ENCODE measurements at places on chromosomes 2 and 18. TPM values are rescaled to one million over a fixed set of nuclear protein-coding genes. Genes with fewer than 3 reads are reported as not detected.

- no peak for DNase-seq
Observed at GRCh38 chr2:26854283-26854827, 6.4 kb downstream of the DPYSL5 start.

DNA sequence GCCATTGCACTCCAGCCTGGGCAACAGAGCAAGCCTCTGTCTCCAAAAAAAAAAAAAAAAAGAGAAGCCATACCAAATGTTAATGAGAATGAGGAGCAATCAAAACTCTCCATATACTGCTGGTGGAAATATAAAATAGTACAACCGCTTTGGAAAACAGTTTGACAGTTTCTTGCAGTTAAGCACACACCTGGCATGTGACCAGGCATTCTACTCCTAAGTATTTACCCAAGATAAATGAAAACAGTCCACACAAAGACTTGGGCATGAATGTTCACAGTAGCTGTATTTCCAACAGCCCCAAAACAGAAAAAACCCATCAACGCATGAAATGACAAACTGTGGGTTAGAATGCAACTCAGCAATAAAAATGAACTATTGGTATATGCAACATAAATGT is 76.0 kb upstream of the ST8SIA5 start:
- no peak for DNase-seq

DNA sequence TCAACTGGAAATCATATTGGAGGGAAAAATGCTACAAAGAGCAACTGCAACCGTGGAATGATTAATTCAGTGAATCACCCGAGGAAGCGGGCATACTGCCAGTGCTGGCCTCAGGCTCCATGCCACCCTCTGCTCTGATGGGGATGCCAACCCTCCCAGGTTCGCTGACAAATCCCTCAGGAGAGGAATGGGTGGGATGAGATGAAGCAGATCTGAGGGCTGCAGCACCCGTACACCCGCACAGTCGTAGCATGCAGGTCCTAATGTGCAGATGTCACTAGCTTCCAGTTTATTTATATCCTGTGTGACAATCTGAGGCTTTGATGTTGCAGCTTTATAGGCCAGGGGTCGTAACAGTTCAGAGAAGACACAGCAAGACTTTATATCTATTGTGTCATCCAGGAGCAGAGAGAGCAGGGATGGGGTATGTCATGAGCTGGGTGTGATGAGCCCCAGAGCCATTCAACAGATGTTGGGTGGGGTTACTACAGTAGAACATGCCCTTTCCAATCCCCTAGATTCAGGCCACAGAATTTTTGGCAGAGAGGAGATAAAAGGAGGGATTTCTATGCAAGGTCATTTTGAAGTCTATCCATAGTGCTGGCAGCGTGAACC is 44.6 kb downstream of the DPP4 start:
- no peak for DNase-seq

- DNase-seq, result no peak
Observed at GRCh38 chr2:169694894-169695260, 608 bp downstream of the PHOSPHO2 start.

The SLC39A6 gene
- polyA plus RNA-seq, result 57.4 TPM

The GPR45 gene
- polyA plus RNA-seq, result 0.17 TPM

DNA sequence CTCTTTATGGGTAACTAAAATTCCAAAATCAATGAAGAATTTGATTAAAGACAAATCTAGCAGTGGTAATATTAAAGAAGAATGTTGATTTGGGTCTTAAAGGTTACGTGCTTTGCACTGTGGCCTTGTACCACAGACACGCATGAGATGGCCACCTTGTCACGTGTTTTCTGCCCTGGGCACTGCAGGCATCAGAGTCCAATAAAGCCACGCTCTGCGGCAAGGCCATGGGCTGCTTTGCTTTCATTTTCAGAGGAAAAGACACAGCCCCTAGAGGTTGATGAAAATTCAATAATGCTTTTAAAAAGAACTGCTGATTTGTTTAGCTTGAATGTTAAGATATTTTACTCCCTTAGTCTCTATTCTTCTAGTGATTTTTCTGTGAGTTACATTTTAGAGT is 30.4 kb downstream of the AOX1 start:
- peak; percentile 36 for DNase-seq

The GALR1 gene
- polyA plus RNA-seq, result 0.04 TPM

GRCh38 chr18:24231773-24232735 is 93.2 kb downstream of the CABYR start:
- DNase-seq, result no peak

The NR4A2 gene
- 3.0 TPM for polyA plus RNA-seq

DNA sequence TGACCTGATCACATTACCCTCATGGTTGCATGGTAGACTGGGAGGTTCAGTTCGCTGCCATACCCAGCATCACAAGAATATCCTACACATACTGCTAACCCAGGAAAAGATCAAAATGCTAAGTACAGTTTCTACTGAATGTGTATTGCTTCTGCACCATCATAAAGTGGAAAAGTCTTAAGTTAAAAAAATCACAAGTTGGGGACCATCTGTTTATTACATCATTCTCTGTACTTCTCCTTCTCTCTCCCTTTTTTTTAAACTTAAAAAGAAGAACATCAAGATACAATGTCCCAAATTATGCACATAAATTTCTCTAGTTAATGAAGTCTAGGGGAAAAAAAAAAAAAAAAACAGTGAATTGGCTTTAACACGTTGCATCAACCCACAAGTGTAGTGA is 43.3 kb downstream of the NBAS start:
- no peak for DNase-seq

The WDPCP gene
- polyA plus RNA-seq, result 13.6 TPM

The PLB1 gene
- 1.6 TPM for polyA plus RNA-seq

DNA sequence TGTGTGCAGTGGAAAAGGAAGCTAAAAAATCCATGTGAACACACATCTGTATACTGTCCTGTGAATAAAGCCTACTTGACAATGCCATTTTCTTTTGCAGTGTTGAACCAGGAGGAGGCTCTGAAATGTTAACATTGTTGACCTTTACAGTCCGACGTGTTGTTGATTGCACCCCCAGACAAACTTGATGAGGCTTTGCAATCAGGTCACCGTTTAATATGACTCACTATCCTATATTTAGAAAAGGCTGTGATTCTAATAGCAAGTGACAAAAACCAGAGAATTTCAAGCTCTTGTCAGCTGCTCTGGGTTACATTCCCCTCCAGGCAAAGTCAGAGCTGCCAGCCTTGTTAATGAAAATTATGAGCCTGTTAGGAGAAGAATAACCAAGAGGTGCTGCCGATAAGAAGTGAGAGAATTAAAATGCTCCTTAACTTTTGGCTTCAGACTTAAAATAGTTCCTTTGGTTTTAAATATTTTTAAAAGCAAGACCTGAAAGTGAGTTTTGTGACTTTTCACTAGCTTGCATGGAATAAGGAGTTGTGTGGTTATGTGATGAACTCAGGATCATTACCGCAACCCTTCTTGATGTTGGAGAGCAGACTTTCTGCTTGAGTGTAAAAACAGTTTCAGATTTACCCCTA is 162.1 kb downstream of the QPCT start:
- no peak for DNase-seq

DNA sequence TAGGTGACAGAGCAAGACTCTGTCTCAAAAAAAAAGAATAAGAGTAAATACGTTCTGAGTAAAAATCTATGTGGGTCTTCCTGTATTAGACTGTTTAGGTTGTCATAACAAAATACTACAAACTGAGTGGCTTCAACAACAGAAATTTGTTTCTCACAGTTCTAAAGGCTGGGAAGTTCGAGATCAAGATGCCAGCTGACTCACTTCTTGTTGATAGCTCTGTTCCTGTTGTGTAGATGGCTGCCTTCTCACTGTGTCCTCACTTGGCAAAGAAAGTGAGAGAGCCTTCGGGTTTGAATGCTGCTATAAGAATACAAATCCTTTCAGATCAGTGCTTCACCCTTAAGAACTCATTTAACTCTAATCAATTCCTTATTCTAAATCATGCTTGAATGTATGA is 430.0 kb upstream of the VWC2L start:
- no peak for DNase-seq

DNA sequence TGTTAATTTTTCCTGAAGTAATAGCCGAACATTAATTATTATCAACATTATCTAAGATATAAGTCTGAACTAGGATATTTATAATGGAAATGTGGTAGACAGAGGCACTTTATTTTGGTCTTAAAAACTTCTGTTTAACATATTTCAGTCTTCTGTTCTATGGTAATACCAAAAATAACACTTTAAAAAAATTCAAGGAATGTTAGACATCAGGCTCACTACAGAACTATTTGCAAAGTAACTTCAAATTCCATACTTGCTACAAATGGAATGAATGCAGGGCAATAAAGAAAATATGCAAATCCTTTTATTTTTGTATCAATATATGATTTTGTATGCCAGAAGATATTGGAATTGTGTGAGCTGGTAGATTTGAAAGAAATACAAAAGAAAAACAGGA is 345.5 kb upstream of the DSEL start:
- no peak for DNase-seq

The CMPK2 gene
- polyA plus RNA-seq, result 4.5 TPM

DNA sequence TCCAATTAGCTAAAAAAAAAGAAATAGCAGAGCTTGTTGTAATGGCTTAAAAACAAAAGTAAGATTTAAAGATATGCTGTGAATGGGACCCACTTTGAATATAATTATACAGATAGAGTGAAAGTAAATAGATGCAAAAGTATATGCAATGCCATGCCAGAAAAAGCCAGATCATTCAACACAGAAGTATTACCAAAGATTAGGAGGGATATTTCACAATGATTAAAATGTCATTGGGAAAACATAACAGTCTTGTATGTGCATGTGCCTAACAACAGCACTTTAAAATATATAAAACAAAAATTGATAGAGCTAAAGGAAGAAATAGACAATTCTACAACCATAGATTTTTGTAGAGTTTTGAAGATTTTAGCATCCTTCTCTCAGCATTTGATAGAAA is 19.9 kb upstream of the SIGLEC15 start:
- no peak for DNase-seq

DNA sequence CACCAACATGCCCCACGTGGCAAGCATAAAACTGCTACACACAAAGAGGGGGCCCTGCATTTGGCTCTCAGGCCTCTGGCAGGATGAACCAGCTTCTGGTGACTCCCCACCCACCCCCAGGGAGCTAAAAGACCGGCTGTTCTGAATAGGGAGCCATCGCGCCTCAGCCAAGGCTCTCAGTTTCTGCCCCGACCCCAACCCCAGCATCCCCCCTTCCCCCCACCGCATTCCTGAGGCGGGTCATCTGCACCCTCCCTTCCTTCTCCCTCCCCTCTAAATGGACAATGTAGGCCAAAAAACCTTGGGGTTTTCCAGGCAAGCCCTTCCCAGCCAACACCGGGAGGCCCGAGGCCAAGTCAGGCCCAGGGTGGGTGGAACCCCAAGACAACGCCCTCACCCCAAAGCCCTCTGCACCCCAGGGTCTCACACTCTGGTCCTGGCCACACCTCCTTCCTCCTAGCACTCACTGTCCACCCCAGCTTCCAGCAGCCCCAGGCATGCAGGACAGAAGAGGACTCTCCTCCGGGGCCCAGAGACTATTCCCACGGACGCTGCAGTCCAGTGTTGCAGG is 5.7 kb downstream of the CYP26B1 start:
- DNase-seq, result no peak

GRCh38 chr2:143401861-143402260 is 272.6 kb downstream of the ARHGAP15 start:
- DNase-seq, result no peak

- DNase-seq, result no peak
Observed at GRCh38 chr18:55092166-55092565, 132.9 kb upstream of the CCDC68 start.
